GM20000 (cell line): ENCODE measurements at places on chromosomes 1 and 21.
A peak's percentile ranks its signal among the peaks of the same experiment; 100 is the strongest.

DNA sequence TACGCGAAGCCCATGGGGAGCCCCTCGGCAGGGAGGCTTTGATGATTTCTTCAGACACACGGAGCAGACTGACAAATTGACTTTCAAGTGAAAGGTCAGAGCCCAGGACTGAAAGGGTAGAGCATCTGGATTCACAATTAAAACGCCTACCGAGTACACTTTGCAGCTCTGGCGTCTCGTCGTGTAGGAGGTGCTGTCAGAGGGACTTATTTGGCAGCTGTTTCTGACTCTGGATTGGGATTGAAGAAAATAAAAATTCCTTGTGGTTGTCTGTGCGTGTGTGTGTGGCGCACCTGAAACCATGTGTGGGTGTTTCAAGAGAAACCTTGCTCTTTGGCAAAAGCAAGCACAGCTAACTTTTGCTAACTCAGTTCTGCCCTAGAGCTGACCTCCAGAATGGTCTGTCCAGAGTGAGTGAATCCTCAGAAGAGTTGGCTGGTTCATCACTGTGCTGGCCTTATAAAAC, 348.7 kb downstream of the HLX start:
- DNase-seq: no peak

DNA sequence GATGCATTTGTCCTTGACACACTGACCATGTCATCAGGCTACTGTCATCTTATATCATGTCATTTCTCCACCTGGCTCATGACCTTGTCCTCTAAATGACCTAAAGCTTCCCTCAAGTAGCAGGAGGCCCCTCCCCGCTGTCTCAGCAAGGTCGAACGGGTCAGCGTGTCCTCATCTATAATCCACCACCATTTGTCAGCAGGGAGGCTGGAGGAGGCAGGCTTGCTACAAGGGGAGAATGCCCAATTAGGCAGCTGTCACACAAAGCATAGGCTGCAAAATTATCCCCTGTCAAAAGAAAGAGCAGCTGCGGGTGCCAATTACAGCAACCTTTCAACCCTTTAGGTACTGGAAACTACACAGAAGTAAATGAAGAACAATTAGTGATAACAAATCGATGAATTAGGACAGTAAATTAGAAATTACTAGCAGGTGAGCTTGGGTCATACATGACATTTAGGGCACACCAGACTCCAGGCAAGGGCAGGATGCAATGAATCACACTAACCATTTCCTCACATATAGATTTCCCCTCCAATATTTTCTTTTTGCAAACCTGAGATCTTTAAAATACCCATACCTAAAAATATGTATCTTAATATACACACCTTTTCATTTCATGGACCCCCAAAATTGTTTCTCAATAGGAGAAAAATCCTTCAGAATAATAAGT, 61.2 kb downstream of the NRIP1 start:
- DNase-seq: no peak

GRCh38 chr1:246199086-246199645, 307.9 kb downstream of the SMYD3 start:
- DNase-seq: no peak

- DNase-seq: no peak
Measured at GRCh38 chr1:99264201-99265021, at the start of gene PLPPR4. PLPPR4 (plus strand) TSS chr1:99264492; CDS start chr1:99264594, 102 bp downstream.

GRCh38 chr1:206982216-206982615, 12.0 kb upstream of the FCAMR start:
- peak; percentile 76 for DNase-seq

- no peak for DNase-seq
Measured at GRCh38 chr1:43042773-43043457, 84.2 kb upstream of the SLC2A1 start.

DNA sequence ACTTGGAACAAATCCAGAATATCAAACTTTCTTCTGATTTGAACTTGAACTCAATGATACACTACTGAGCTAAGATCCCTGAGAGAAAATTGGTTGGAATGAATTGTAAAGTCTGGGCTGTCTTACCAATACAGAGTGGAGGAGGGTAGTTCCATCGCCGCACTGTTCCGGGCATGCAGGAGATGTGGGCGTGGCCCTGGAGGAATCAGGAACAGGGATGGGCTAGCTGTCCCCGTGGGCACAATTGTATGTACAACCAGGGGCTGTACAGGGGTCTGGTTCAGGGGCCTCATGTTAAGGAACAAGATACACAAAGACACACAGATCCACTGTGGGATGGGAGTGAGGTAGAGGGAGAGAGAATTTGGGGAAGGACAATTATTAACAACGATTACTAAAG, 144.3 kb downstream of the ZSCAN20 start:
- DNase-seq: no peak

- no peak for DNase-seq
Measured at GRCh38 chr1:47214549-47214948, 17.5 kb downstream of the TAL1 start.

GRCh38 chr1:78540048-78540447, 49.3 kb downstream of the PTGFR start:
- DNase-seq: no peak

DNA sequence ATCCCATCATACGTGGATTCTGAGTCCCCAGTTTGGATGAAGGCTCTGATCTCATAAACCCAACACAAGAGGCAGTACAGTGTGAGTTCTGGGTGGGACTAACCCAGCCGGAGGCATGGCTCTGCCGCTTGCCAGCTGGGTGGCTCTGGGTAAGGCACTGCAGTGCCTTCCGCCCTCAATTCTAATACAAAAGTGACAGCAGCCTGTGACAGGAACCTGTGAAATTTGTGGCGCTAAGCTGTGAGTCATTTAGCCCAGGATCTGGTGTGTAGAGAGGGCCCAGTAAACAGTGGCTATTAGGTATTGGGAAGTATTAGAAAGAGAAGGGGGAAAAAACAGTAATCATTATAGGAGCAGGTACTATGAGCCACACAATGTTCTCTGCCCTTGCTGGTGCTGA, 23.3 kb downstream of the HSPG2 start:
- no peak for DNase-seq

GRCh38 chr1:173484276-173484675, 7.1 kb downstream of the PRDX6 start:
- DNase-seq: no peak

DNA sequence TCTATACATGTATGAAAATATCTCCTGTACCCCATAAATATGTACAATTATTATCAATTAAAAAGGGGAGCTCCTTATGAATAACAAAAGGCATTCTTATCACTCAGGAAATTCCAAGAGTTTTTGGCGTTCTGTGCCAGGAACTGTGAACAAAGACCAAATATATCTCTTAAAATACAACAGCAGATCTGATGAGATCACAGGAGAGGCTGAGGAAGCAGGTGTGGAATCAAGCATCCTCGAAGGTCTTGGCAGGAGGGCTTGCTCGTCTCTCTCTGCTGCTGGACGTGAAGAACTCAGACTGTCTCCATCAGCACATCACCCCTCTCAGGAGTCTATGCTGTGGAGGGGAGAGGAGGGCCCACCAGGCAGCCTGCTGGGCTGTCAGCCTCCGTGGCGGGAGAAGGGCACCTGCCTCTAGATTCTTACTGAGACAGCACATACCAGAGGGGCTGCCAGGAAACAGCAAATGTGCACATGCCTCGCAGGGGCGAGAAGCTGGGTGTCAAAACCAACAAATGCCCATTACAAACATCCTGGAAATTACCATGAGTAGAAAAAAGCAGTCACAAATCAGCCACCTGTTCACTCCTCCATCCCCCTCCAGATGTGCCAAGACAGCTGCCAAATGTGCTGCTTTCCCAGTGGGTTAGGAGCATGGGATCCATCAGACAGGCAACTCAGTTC, 30.8 kb upstream of the FAM89A start:
- no peak for DNase-seq

DNA sequence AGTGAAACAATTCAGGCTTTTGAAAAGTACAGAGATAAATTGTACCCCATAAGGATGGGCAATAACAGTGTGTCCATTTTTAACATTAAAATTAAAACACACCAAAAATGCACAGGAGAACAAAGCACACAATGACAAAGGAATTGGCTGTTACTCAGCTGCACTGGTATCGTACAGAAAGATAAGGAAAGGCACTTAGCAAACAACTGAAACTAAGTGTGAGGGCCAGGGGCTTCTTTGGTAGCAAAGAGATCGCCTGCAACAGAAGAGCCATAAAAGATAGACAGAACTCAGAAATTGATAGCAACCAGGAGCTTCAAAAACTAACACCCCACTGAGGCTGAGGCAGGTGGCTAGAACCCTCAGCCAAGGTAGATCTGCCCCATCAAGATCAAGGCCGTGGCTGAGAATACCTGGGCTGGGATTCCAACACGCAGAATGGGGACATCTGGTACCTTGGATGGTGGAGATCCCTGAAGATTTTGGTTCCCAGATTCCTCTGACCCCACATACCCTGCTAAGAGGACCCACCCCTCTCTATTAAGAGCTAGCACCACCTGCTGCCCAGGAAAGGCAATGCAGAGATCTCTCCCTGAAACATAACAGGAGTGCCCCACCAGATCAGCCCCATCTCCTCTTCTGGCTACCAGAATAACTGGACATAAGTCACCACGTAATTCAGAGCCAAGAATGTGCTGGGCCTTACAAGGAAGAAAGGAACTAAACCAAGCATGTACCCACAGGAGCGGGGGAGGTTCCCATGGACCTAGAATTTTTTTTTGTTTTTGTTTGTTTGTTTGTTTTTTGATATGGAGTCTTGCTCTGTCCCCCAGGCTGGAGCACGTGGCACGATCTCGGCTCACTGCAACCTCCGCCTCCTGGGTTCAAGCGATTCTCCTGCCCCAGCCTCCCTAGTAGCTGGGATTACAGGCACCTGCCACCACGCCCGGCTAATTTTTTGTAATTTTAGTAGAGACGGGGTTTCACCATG, 16.2 kb downstream of the PLEKHO1 start:
- peak; percentile 61 for DNase-seq

DNA sequence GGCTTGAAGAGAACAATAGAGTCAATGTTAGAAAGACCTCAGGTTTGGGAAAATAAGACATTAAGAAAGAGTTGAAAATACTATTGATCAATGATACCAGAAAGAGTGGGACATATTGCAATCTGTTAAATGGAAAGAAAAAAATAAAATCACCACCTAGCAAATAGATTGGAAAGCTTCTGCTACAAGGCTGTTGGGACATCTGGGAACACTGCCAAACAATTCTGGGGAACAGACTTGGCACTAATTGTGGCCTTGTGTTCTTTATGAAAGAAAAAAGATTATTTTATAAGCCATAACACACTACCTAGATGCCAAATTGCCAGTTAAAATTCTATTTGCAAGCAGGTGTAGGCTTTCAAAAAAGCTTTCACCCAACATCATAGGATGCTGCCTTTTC, 137.8 kb downstream of the TSEN15 start:
- DNase-seq: no peak

DNA sequence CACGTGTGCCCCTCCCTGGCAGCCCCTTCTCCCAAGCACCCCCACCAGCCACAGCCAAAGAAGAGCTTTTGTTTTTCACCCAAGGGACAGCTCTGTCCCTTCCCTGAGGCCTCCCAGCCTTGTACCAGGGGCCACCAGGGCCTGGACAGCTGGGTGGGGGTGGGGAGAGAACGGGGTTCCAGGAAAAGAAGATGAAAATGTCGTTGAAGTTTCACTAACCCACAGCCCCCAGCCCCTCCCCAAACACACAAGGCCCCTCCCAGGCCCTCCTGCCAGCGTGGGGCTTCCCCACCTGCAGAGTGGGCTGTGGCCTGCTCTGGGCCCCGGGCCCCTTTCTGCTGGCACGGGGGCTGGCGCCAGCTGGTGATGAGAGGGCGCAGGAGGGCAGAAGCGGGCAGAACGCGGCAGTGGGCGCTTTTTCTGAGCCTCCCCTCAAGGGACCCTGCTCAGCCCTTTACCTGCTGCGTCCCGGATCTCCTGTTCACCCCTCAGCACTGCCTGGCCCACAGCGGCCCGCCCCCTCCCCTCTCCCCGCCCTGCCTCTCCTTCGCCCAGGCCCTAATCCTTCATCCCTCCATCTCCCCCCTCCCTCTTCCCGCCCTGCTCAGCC, 5.5 kb upstream of the ANKRD65 start:
- peak; percentile 38 for DNase-seq

DNA sequence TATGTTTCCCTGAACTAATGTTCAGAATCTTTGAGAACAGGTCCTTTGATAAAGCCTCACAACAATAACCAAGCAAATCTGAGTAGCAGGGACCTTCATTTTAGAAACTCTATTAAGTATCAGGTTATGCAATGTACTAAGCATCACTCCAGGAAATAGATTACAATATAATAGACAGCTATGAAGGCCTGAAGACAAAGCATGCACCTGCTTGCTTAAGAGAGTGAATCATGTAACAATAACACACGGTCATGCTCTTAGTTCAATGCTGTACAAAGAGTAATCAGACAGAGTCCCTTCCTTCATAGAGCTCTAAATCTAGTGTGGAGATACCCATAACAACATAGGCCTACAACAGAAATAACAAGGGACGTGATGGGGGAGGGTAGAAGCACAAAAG, 8.1 kb upstream of the CMPK1 start:
- DNase-seq: no peak

DNA sequence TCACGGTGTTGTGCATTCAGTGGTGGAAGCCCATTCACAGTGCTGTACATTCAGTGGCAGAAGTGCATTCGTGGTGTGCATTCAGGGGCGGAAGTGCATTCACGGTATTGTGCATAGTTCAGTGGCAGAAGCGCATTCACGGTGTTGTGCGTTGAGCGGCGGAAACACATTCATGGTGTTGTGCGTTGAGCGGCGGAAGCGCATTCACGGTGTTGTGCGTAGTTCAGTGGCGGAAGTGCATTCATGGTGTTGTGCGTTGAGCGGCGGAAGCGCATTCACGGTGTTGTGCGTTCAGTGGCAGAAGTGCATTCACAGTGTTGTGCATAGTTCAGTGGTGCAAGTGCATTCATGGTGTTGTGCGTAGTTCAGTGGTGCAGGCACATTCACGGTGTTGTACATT, 60.6 kb downstream of the PCNT start:
- DNase-seq: no peak

DNA sequence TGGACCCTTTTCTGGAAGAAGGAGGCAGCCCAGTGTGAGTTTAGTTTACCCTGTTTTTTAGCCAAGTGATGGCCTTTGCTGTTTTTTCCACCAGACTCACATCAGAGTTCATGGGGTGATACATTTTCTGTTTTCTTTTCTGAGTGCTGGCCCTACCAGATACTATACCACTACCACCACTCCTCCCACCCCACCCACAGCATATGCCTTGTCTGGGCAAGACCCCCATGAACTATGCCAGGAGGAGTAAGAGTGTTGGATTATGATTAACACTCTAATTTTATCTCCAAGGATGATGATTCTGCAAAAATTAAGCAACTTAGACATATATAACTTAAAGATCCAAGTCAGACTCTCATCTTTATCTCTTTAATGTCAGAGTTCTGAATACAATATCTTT, 26.1 kb downstream of the FABP3 start:
- no peak for DNase-seq

GRCh38 chr1:181583598-181583997, 100.3 kb downstream of the CACNA1E start:
- no peak for DNase-seq

GRCh38 chr1:30600258-30600657, 123.1 kb downstream of the MATN1 start:
- DNase-seq: no peak

DNA sequence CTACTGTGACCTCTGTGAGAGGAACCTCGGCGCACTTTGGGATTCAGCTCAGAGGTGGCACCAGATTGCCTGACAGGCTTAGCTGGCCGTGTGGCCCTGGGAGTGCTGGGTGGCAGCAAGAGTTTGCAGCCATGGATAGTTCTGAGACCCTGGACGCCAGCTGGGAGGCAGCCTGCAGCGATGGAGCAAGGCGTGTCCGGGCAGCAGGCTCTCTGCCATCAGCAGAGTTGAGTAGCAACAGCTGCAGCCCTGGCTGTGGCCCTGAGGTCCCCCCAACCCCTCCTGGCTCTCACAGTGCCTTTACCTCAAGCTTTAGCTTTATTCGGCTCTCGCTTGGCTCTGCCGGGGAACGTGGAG, 67.5 kb downstream of the DISC1 start:
- no peak for DNase-seq
